Glutamatergic neuron (in vitro differentiated cells): ENCODE measurements at places on chromosomes 6 and 20.

- DNase-seq, result no peak
These were observed 247.5 kb upstream of the RNF217 start for GRCh38 chr6:124714728-124715127.

GRCh38 chr6:2616811-2617210 lies 133.9 kb downstream of the MYLK4 start:
- DNase-seq, result no peak

DNA sequence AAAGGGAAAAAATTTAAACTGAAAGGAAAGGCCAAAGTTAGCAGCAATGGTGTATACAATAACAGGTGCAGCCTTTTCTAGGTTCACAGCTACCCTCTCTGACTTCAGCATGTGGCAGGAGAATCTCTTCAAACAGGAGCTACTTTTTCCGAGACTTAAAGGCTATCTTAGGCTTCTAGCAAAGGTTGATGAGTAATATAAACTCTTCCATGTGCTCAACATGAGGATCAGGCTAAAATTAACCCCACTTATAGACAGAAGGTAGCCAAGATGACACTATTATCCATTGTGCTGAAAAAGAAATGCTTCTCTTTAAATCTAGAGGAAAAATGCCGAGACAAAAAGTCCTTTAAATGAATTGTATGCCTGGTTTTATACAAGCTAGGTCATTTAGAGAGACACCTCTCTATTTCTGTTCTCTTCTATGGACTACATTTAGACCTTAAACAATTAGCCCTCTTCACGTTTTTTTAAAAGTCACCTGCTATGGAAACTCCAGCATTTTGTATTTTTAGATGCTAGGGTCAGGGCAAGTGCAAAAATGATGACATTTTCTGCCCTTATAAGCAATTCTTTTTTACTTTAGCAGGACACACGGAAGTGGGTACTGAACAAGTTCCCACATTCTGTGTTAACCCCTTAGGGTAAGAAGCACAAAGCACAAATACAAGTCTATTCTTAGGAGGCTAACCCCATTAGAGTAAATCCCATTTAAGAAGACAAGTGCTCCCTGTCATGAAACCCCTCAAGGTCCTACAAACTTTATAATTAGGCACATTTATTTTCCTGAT lies 216.8 kb upstream of the CITED2 start:
- no peak for DNase-seq

- DNase-seq, result no peak
These were observed 118.1 kb downstream of the FAM120B start for GRCh38 chr6:170424604-170425126.

DNA sequence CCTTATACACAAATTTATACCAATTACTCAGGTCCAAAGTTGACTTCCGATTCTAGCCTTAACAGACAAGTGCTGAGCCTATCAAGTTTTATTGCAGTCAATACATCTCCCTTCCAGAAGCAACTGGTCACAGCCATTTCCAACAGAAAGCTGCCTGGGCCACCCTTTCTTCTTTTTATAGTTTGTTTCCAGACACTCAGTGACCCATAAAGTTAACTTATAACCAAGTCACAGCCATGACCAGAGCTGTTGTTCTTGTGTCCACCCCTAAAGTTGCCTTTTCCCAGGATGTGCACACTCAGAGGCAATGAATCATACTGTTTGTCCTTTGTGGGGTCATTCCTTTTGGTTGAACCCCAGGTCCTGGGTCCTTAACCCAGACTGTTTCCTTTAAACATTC lies 89.9 kb downstream of the CD83 start:
- no peak for DNase-seq

DNA sequence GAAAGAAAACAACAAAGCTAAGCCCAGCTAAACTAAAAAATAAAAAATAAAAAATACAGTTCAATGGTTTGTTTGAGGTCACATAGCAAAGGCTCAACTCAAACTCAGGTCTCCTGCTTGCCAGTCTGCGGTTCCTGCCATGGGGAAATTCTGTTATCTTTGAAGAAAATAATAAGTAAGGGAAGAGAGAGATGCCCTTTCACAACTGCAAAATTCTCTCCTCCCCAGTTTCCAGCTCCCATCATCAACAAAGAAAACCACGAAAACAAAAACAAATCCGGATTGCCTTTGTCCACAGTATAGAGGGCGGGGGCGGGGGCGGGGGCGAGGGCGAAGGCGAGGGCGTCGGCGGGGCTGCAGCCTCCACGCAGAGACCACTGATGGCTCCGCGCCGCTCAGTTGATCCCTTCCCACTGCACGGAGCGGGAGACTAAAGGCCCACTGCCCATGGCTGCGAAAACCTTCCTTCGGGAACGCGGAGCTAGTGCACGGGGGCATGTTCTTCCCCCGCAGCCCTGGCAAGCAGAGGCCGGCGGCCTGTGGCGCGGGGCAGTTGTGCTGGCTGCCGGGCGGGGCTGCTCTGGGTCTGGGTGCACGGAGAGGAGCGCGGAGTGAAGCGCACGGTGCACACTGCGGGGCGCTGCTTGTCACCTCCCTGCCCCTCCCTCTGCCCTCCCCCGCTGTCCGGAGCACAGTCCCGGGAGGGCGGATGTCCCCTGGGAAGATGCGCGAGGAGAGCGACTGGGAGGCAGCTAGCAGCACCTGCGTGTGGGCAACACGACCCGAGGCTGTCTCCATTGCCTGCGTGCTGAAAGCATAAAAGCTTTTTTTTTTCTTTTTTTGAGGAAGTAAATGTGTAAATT lies 54.1 kb upstream of the TPD52L1 start:
- peak; percentile 77 for DNase-seq

DNA sequence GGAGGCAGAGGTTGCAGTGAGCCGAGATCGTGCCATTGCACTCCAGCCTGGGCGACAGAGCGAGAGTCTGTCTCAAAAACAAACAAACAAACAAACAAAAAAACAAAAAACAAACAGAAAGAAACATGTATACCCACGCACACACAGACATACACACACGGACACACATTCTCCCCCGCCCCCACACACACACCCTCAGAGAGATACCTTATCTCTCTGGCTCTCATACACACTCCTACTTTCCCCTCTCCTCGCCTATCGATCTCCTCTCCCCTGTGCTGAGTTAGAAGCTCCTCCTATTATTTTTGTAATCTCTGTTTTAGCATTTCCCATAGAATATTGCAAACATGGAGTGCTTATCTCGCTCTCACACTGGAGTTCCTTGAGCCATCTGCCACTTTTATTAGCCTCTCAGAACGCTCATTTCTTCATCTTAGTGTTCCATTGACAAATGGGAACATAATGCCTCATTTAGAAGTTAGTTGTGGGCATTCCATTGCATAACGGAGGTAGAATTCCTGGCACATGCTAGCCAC lies 144.2 kb upstream of the CITED2 start:
- DNase-seq, result no peak

- no peak for DNase-seq
These were observed 39.6 kb upstream of the PDE10A start for GRCh38 chr6:165702669-165703068.

- DNase-seq, result no peak
These were observed 35.0 kb downstream of the DTNBP1 start for GRCh38 chr6:15627821-15628220.

- DNase-seq, result no peak
These were observed 13.4 kb downstream of the TRIM38 start for GRCh38 chr6:25975923-25976560.

DNA sequence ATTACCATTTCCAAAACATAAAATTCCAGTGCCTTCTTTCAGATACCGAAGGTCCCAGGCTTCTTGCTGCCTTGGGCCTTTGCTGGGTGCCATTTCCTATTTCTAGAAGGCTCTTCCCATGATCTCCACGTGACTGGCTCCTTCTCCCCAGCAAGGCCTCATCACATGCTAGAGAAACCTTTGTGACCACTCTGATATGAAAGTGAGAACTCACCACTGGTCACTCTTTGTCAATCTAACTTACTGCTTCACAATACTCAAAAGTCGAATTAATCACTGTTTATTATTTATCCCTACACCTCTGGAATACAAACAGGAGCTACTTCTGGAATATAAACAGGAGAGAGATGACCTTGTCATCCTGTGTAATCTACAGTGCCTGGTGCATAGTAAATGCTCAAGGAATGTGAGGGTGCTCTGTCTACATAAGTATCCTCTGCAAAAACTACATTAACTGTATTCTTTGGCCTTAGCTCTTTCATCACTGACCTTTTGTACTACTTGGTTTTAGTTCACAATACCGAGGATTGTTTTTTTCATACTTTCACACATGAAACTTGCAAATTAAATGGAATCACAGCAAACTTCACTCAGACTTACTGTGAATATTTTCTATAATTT lies 1.6 kb downstream of the STX7 start:
- no peak for DNase-seq

DNA sequence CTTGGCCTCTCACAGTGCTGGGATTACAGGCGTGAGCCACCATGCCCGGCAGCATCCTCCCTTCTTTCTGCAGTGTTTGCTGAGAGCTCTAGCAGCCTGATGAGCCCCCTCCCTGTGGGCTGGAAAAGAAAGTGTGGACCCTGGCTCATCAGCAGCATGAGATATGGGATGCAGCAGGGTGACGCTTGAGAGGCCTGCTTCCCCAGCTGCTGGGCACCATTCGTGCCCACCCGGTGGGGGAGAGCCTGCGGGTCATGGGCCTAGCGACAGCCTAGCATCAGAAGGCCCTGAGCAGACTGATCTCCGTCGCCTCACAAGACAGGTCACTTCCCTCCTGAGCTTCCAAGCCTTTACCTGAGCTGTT lies 16.0 kb upstream of the CCDC167 start:
- no peak for DNase-seq

DNA sequence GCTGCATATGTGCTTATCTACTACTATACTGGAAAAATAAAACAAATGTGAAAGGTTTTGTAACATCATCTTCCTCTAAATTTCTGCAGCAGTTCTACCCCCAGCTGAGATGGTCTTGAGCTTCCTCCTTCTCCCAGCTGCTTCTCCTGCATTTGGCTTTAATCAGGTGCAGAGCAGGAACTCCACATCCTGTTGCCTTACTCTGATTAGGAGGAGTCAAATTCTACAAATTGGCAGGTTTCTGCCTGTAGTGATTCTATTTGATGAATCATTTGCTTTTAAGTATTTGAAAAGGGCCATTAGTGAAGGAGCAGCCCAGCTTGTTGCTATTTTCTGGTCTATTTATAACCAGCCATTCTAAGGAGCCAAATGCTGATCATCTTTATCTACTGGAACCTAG lies 224.5 kb downstream of the GMDS start:
- no peak for DNase-seq

GRCh38 chr6:2378891-2379652 lies 133.7 kb upstream of the GMDS start:
- no peak for DNase-seq
